ENCODE measurements at places on chromosomes 5 and 9.
A peak's percentile ranks its signal among the peaks of the same experiment; 100 is the strongest.

GRCh38 chr5:42970636-42971559 lies 69.2 kb downstream of the ANXA2R start:
- no peak for DNase-seq

DNA sequence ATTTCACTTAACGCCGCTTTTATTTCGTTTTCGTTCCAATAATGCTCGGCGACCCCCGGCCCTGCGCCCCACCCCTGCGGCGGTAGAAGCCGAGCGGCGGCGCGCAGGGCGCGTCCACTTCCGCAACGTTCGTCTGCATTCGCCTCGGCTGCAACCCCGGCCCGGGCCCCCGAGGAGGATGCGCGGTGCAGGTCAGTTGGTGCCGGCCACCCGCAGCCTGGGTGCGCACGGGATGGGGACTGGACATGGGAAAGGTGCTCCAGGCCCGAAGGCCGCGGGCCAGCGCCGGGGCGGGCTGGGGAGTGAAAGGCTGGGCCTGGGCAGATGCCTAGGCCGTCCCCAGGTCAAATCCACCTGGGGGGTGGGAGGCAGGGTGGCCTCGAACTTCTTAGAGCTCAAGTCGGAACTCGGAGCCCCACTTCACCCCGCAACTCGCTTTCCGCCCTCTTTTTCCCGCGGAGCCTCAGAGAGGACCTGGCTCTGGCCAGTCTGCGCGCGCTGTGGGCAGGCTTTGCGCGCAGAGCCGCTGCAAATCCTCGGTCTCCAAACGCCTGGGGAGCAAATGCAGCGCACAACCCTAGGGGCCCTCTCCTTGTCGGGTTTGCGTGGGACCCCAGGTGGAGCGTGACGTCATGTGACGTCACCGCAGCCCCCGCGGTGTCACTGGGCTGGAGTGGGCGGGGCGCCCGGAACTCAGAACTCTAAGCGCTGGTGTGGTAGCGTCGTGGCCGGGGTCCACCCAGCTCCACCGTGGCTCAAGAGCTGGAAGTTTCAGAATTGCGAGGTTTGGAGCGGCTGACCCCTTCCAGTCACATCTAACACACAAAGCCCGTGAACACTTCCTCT lies 3.3 kb downstream of the TLX3 start:
- peak; percentile 65 for DNase-seq

DNA sequence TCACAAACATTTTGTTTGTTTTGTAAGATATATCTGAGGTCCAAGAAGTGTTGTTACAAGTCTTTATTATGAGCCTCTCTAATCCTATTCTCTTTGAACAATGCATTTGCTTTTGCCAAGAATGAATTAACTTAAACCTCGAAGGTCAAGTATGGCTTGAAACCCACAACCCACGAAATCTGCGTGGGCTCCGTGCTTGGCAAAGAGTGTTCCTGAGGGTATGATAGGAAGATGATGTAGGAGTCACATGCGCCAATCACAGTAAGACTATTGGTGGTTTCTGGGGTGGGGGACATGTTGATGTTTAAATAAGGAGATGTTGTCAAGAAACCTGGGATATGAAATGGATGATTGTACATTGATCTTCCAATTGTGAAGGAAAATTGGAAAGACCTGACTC lies 330.8 kb upstream of the RFX3 start:
- no peak for DNase-seq

GRCh38 chr9:115225459-115226116 lies 107.6 kb upstream of the TNC start:
- no peak for DNase-seq

GRCh38 chr9:72459308-72459707 lies 62.1 kb upstream of the TMC1 start:
- no peak for DNase-seq

GRCh38 chr5:57249265-57249874 lies 75.5 kb downstream of the GPBP1 start:
- no peak for DNase-seq

DNA sequence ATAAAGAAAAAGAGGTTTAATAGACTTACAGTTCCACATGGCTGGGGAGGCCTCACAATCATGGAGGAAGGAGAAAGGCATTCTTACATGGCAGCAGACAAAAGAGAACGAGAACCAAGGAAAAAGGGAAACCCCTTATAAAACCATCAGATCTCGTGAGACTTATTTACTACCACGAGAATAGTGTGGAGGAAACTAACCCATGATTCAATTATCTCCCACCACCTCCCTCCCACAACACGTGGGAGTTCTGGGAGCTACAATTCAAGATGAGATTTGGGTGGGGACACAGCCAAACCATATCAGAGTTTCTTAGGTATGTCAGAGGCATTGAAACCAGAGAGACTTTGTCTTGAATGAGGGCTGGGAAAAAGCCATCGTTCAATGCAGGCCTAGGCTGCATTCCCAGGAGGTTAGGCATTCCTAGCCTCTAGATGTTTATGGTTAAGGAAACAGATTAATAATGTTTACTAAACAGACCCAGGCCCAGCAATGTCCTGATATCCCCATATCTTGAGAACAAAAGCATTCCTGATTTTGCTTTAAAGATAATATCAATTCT lies 7.5 kb upstream of the PAIP1 start:
- DNase-seq: no peak

GRCh38 chr5:84265739-84266550 lies 118.7 kb downstream of the EDIL3 start:
- DNase-seq: no peak

- no peak for DNase-seq
Observed at GRCh38 chr9:130714586-130715110, 21.1 kb downstream of the EXOSC2 start.

DNA sequence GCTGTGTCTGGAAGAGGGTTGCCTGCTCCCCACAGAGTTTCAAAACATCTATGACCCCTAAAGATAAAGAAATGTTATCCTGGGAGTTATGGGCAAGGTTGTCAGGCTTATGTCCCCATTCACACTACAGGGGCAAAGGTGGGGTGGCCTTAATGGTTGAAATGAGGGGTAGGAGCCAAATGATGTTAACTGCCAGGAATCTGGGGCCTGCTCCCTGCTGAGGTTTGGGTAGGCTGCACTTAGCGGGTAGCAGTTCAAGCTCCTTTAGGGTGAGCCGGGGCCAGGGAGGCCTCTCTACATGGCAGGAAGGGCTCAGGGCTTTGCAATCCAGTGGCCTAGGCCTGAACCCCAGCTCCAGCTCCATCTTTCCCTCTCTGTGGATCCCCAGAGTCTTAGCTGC lies 3.0 kb downstream of the FGF18 start:
- DNase-seq: no peak

- DNase-seq: no peak
Observed at GRCh38 chr9:37464006-37464405, 1.2 kb downstream of the ZBTB5 start.

GRCh38 chr9:124210697-124211096 lies 47.1 kb upstream of the NEK6 start:
- no peak for DNase-seq

- no peak for DNase-seq
Observed at GRCh38 chr9:136527131-136527530, 18.7 kb downstream of the NOTCH1 start.

DNA sequence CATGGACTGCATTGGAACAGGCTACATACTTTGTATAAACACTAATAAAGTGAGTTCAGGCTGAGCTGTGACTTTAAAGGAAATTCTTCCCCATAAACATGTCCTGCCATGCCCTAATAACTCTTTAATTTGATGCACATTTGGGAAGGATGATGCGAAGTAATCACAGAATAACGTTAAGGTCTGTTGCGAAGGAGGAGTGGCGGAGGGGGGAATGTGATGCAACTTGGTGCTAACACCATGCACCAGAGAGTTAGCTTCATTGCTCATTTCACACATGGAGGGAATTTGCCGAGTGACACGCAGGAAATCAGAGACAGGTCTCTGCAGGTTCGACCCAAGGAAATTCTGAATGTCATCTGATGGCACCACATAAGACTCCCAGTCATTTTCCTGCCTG lies 32.9 kb downstream of the SLIT3 start:
- DNase-seq: no peak

DNA sequence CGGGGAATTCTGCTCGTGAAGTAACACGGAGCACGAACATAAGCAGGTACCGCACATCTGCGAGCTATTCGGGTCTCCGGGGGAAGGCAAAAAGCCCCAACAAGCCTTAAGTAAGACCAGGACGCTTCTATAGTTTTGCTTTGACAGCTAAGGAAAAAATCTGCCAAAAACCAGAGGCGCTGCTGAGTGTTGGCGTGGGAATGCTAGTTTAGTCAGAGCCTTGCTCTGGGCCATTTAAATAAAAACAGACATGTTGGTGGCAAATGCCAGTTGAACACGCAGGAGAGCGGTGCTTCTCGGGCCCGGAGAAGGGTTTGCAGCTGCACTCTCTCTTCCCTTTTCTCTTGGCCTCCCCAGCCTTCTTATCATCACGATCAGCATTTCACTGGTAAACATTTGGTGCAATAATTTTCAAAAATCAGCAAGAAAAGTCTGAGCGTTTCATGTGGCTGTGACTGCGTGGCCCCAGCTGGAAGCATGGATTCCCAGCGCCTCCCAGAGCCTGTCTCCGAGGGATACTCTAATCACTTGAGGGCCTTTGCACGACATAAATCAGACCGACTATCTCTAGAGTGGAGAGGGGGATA lies 6.4 kb upstream of the NOTCH1 start:
- no peak for DNase-seq

DNA sequence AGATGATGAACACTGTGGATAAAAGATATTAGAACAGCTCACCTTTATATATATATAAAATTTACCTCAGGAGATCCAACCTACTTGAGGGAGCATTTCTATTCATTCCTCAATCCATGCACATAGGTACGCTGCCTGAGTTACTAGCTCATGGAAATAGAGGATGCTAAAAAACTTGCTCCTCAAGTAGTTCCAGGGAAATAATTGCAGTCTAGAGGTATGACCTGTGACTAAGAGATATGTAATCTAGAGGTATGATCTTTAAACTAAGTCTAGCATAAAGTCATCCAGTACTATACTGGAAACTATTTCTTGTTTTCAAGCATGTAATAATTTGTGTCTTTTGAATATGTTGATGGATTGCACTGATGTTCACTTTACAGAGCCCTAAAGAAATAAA lies 471.2 kb downstream of the TAF11L14 start:
- DNase-seq: no peak

DNA sequence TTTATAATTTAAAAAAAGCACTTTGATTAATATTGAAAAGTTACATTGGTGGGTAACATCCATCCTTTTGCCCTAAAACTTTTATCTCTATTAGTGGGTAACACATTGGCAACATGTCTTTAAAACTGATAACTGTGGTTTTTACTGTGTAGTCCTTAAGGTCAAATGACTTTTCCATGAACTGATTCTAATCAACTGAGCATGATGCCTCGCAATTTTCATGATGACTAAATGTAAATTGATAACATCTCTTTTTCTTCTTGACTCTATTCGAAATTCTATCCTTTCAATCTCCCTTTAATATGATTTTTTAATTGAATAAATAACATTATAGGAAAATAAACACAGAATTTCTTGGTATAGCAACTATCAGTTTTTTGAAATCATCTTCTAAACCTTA lies 6.3 kb upstream of the IL5 start:
- DNase-seq: no peak

- no peak for DNase-seq
Observed at GRCh38 chr9:75539523-75539922, 350.9 kb upstream of the PCSK5 start.

DNA sequence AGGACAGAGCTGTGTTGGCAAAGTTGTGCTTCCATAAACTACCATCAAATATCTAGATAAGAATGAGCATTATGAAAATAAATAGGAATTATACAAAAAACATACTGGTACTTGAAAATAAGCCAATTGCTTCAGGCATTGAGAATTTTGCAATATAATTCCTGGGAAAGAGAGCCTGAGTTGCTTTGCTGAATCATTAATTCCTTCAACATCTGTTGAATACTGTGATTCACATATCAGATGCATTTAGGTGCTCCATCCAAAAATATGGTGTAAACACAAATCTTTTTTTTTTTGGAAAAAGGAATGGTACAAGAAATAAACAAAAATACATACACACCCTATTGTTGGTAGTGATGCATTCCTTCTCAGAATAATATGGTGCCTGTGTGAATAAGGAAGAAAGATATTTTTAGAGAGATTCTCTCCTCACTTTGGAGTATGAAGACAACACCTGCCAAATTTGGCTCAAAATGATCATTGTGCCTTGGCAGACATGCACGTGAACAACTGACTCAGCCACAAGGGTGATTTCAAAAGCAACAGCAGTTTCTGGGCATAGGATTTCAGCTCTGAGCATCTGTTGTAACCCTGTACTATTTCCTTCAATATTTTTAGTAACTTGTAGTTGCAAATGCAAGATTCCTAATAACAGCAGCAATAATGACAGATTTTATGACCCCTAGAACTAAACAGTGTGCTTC lies 96.7 kb downstream of the CAVIN4 start:
- DNase-seq: no peak

- no peak for DNase-seq
Observed at GRCh38 chr9:92969516-92970466, 22.5 kb downstream of the FGD3 start.

GRCh38 chr5:111697881-111698757 lies 58.9 kb downstream of the NREP start:
- no peak for DNase-seq

DNA sequence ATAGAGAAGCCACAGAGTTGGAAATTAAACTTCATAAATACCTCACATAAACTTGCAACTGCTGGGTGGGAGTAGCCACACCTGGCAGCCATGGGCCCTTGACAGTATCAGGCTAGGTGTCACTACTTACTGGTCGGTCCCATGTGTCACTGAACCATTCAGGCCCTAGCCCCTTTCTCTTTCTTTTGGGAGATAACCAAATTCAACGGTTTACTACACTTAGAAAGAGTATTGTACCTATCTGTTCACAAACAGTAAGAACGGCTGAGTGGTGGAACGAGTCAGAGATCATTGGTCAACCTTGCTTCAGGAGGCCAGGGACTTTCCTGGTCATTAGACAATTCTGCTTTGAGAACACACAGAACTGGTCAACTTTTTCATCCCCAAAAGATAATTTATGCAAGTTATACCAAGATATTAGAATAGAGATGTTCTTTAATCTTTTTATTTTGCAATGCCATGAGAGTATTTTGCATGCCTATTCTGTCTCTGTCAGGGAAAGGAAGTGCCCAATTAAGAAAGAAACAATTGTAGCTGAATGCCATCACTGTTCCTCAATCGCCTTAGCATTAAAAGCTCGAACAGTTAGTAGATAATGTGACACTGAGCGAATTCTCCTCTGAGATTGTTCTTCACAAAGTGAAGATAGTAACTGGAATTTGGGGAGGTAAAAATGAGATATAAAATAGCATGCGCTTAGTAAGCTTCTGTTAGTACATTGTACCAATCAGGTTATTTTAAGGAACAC lies 50.9 kb downstream of the GOLPH3 start:
- DNase-seq: no peak

DNA sequence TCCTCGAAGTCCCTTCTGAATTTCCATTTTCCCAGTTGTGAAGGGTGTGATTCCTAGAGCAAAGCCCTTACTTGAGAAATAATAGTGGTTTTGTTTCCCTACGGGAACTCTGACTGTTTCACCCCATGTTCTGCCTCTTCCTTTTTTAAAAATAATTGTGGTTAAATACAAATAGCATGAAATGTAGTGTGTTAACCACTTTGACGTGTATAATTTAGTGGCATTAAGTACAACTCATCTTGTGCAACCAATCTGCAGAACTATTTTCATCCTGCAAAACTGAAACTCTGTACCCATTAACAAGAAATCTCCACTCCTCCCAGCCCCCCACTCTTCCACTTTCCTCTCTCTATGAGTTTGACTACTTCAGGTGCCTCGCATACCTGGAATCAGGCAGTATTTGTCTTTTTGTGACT lies 35.6 kb upstream of the HAND1 start:
- no peak for DNase-seq

- DNase-seq: no peak
Observed at GRCh38 chr5:54442271-54442670, 13.2 kb upstream of the HSPB3 start.

GRCh38 chr5:57842364-57843058 lies 359.9 kb upstream of the ACTBL2 start:
- DNase-seq: no peak

Data from NCI-H1417 (cell line).